ENCODE measurements at places on chromosomes 13 and 19.

DNA sequence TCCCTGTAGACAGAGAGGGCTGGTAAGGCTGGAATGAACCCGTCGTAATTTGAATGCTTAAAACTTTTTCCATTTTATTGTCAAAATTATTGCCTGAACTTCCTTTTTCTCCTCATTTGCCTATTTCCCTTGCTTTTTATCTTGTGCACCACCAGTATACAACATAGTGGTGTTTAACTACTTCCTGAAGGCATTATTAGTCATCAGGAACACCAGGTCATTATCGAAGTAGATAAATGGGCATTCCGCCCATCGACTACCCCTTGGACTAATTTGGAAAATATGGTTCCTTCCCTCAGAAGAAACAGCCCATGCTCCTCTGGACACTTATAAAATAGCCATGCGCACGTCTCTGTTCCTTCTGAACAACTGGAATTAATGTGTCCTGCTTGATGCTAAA, 232.1 kb downstream of the TM9SF2 start:
- DNase-seq = no peak

DNA sequence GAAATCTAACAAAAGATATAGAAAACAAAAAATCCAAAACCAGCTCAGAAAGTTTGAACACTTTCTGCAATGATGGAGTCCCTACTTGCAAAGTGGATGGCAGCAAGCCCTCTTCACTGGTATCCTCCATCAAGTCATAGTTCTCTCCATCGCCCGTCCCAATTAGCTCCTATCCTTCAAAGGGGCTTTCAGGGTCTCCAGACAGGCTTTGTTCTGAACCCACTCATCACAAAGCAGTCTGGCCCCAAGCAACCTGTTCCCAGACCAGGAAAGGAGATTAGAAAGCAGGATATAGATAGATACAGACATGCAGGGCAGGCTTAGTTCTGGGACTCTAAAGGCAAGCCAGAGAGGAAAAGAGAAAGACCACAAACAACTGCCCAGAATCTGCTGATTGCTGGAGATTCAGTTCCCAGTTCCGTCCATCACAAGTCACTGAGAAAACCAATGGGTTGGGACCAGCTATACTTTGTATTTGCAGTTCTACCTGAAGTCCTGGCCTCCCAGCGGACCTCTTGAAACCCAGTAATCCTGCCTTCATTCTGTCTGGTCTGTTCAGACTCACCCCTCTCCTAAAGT, 47.2 kb upstream of the EPHX3 start:
- no peak for DNase-seq

- no peak for DNase-seq
Observed at GRCh38 chr13:67235265-67235664, 5.1 kb upstream of the PCDH9 start.

GRCh38 chr19:57675881-57676280, 5.9 kb upstream of the ZNF551 start:
- DNase-seq = no peak

DNA sequence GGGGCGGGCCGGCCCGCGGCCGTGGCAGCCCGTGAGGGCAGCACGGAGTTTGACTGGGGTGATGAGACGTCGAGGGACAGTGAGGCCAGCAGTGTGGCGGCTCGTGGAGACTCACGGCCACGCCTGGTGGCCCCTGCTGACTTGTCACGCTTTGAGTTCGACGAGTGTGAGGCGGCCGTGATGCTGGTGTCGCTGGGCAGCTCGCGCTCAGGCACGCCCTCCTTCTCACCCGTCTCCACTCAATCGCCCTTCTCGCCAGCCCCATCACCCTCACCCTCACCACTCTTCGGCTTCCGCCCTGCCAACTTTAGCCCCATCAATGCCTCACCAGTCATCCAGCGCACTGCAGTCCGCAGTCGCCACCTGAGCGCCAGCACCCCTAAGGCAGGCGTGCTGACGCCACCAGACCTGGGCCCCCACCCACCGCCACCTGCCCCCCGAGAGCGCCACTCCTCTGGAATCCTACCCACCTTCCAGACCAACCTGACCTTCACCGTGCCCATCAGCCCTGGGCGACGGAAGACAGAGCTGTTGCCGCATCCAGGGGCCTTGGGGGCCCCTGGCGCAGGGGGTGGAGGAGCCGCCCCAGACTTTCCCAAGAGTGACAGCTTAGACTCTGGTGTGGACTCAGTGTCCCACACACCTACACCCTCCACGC, 4.5 kb downstream of the CIC start:
- no peak for DNase-seq

DNA sequence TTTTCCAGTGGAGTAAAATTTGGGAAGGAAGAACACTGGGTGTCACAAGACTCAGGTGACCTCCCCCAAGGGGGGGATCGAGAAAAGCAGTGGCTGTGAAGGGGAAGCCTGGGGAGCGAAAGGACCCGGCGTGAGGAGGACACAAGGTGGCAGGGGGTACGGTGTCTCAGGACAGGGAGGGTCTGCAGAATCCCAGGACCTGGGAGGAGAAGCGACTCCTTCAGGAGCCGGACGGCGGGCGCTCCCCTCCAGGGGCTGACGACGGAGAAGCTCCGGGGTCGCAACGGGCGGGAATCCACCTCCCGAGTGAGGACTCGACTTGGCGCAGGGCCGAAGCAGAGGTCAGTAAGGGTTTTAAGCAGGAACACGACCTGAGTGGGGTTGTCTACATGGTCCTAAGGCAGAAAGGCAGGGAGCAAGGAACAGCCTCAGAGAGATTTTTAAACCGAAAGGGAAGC, 529 bp downstream of the ZNF836 start:
- peak; percentile 20 for DNase-seq

DNA sequence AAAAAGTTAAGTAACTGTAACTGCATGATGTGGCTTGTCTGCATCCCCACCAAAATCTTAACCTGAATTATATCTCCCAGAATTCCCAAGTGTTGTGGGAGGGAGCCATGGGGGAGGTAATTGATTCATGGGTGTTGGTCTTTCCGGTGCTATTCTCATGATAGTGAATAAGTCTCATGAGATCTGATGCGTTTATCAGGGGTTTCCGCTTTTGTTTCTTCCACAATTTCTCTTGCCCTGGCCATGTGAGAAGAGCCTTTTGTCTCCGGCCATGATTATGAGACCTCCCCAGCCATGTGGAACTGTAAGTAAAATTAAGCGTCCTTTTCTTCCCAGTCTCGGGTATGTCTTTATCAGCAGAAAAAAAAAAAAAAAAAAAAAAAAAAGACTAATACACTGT, 385.8 kb downstream of the SLITRK1 start:
- DNase-seq = no peak

DNA sequence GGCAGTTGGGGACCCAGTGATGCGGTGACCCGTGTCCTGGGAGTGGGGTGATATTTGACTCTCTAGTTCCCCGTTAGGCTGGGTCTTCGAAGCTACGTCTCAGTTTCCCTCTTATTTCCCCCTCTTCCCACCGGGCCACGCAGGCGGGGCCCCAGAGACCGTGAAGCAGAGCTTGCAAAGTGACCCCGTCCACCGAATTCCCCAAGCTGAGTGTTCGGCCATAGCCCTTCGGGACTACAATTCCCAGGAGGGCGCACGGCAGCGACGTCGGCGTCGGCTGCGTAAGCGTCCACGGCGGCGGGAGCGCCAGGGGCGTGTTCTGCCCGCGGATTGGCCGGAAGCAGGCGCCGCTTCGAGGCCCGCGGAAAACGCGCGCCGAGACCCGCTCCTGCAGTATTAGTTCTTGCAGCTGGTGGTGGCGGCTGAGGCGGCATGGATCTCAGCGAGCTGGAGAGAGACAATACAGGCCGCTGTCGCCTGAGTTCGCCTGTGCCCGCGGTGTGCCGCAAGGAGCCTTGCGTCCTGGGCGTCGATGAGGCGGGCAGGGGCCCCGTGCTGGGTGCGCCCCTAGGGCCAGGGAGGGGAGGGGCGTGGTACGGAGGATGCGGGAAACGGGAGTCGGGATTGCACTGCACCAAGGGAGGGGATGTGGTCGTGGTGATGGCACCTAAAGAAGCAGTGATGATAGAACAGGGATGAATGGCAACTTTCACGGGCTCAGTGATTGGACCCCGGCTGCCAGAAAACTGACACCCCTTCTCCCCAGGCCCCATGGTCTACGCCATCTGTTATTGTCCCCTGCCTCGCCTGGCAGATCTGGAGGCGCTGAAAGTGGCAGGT, at the start of gene RNASEH2A:
Gene RNASEH2A, plus strand, starts transcription at position 343 of the 840 bp plus-strand sequence. Its CDS starts 90 bp downstream, at position 433.
- DNase-seq = peak; percentile 92

GRCh38 chr19:39408392-39409207, 2.0 kb downstream of the ZFP36 start:
- peak; percentile 43 for DNase-seq

- DNase-seq = no peak
Observed at GRCh38 chr13:30027569-30028455, 177.4 kb upstream of the UBL3 start.

DNA sequence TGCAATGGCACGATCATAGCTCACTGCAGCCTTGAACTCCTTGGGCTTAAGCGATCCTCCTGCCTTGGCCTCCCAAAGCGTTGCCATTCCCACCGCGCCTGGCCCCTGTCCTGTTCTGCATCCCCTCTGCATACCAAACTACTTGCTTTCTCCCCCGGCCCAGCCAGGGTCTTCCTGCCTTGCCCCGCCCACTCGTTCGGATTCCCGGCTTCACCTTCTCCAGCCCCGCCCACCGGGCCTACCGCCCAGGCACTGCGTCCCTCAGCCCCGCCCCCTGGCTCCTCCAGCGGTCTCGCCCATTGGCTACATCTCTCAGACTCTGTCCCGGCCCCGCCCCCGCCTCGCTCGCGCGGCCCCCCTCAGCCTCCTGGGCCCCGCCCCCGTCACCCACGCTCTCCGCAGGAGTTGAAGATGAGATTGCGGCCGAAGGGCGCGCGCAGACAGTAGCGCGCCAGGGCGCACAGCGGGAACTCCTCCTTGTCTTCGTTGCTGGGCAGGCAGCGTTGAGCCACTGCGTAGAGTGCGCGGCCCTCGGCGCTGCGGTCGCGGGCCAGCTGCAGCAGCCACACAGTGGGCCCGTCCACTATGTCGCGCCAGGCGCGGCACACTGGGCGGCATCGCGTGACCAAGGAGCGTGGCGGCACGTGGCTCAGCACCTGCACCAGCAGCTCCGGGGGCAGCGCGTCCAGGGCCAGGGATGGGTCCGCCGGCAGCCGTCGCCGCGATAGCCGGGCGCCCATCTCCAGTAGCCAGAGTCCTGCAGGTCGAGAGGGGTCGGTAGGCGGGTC, 19.0 kb downstream of the MRPS12 start:
- DNase-seq = peak; percentile 80

- no peak for DNase-seq
Observed at GRCh38 chr13:36559375-36559774, 114.4 kb upstream of the SERTM1 start.

GRCh38 chr13:42355092-42355485, 83.1 kb downstream of the AKAP11 start:
- peak; percentile 40 for DNase-seq

DNA sequence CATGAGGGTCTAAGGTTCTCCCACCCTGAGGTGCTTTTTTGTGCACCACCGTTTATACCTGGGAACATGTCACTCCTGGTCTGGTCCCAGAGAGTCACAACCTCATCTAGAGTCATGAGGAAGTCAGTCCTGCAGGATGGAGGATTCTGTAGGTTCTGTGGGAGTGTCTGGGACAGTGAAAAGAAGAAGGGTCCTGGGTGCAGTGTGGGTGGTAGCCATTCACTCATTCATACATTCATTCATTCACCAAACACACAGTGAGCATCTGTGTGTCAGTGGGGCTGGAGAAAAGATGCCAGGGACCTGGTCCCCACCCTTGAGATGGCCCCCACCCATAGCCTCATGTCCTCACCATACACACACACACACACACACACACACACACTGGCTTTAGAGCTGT, 8.7 kb upstream of the CEACAM18 start:
- no peak for DNase-seq

DNA sequence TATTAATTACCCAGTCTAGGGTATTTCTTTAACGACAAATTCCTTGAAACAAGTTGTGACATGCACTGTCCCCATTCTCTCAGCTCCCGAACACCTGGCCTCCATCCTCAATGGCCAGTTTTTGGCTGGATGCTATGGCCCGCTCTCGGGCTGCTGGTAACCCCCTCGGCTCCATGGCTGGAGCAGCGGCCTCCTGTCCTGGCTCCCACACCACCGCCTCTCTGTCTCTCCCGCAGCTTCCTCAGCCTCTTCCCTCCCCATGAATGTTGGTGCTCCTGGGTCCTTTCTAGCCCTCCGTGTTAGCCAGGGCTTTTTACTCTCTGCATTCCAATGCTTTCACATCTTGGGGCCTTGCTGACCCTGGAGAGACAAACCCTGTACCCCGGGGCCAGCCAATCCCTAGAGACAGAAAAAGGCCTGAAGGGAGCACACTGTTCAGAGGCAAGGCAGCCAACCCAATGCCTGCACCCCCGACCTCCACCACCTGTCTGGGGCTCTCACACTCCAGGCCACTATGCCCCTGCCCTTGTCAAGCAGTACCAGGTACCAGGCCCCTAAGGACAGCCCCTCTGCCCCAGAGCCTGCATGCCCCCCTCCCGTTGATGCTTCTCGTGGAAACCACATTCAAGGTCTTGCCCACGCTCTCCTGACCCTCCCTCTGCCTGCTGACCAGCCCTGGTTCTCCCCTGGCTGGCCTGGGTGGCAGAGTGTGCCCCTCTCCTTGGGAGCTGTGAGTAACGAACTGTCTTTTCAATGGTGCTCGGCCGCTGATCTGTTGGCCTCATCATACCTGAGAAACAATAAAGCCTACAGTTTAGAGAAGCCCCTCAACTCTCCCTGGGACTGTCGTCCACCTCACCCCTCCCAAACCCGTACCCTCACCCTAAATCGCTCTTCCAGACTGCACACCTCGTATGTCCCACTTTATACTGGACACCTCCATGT, 86.9 kb upstream of the GPR183 start:
- no peak for DNase-seq

- no peak for DNase-seq
Observed at GRCh38 chr13:112054616-112055015, 12.3 kb upstream of the SOX1 start.

- DNase-seq = no peak
Observed at GRCh38 chr13:92575777-92576176, 650.8 kb upstream of the GPC6 start.

DNA sequence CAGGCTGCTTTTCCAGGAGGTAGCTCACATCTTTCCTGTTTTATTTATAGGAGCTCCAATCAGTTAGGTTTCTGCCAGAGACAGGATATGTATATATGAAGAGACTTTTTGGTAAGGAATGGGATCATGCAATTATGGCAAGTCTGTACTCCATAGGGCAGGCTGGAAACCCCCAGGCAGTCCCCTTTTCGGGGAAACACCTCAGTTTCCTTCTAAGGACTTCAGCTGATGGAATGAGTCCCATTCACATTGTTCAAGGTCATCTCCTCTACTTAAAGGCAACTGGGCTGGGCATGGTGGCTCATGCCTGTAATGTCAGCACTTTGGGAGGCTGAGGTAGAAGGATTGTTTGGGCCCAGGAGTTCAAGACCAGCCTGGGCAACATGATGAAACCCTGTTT, 10.9 kb upstream of the SLC25A42 start:
- no peak for DNase-seq

GRCh38 chr13:32887617-32888016, 128.6 kb upstream of the KL start:
- no peak for DNase-seq

DNA sequence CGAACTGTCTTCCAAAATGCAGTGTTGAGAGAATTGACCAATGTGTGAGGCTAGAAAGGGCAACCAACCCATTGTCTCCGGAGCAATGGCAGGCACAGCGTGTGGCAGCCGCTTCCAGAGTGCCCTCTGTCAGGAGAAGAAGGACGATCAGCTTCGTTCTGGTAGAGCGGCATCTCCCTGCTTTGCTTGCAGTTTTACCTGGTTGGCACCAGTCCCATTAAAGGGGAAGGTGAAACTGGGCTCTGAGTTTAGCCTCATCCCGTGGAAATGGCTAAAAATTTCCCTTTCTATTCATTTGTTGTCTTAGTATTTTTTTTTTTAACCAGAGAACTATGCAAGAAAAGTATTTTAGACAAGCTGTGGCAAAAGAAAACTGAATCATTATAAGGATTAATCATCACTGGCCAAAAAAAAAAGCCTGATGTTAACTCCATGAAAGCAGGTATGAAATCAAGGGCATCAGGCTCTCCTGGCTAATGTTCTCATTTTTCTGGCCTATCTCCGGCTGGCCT, 81.5 kb upstream of the SLC7A1 start:
- DNase-seq = no peak
